ENCODE measurements at places on chromosomes 3 and 15.

DNA sequence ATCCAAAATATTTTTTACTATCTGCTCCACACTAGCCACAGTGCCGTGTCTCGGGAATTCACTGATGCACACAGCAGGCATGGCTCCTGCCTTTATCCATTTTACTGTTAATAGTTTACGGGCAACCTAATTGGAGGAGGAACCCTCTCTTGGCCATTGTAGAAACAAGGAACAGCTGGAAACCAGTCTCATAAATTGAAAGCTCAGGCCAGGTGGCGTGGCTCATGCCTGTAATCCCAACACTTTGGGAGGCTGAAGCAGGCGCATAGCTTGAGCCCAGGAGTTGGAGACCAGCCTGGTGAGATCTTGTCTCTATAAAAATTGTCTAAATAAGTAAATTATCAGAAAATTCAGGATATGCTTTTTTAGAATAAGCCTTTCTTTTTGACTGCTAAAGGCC, 39.0 kb downstream of the IL5RA start:
- no peak for DNase-seq

DNA sequence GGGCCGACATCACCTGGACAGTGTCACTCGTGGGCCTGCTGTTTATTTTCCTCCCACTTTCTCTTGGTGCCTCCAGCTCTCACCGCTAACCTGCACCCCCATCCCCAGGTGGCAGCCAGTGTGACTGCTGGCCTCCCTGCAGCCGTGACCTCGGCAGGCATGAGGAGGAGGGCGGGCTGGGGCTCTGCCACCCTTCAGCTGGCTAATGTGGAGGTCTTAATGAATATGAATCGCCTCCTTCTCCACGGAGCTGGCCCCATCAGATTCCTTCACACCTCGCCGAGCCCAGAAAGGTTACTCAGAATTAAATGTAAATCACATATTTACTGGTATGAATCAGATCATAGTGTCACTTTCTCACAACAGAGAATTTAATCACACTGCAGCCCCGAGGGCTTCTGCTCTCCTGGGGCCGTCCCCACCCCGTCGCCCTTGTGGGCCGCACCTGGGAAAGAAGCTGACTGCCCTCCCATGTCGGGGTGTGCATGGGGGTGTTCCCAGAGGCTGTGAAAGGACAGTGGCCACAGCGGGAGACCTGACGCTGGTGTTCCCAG, 171.1 kb upstream of the TLE3 start:
- no peak for DNase-seq

GRCh38 chr15:81256916-81257315, 60.2 kb downstream of the IL16 start:
- DNase-seq, result no peak

- no peak for DNase-seq
Observed at GRCh38 chr3:135809021-135809634, 156.4 kb upstream of the PPP2R3A start.

- DNase-seq, result no peak
Observed at GRCh38 chr15:70044168-70044567, 53.5 kb downstream of the TLE3 start.

GRCh38 chr15:52464478-52464877, 64.2 kb downstream of the MYO5A start:
- DNase-seq, result no peak

GRCh38 chr3:150975086-150975991, 2.8 kb upstream of the CLRN1 start:
- no peak for DNase-seq

DNA sequence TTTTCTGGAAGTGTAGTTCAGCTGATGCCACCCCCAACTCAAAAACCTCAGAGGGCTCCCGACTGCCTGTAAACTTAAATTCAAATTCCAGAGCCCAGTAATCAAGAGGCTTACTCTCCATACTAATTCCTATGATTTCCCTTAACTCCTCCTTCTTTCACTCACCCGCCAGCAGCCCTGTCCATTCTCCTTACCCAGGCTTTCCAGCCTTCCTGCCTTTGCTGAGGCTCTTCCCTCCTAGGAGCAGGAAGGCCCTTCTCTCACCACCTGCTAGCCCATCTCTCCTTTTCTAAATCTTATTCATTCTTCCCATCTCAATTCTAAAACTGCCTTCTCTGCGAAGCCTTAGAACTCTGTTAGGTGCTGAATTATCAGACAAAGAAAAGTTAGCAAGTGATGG, 30.4 kb downstream of the RORA start:
- no peak for DNase-seq

DNA sequence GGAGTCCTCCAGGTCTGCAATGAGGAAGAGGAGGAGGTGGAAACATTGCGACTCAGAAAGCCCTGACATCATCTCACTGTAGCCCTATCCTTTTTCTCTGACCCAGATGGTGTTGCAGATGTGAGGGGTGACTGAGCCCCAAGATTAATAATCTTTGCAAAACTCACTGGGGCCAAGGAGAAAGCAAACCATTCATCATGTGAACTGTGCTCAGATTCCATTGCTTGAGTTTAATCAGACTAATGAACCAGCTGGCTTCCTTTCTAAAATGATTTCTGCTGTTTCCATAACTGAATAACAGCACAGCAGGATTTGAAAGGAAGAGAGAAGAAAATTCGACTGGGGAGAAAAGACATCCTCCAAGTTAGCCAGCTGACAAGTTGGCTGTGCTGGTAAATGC, 13.4 kb upstream of the DGKG start:
- no peak for DNase-seq

GRCh38 chr3:106124818-106125217, 256.0 kb upstream of the CBLB start:
- no peak for DNase-seq

DNA sequence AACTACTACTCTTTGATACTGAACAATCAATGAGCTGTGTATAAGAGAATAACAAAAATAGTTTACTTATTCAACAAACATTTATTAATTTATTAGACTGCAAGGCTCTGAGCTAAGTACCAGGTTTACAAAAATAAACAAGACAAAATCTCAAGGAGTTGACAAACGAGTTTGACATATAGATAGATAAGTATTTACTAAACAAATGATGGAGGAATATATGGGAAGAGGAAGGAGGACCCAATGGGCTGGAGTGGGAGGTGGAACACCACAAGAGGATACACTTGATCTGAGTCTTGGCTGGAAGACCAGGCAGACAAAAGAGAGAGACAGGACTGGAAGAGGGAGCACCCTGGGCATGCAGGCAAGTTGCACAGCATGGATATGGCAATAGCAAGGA, 47.5 kb upstream of the FSIP1 start:
- DNase-seq, result no peak

GRCh38 chr15:83845230-83845629, 191.3 kb downstream of the ADAMTSL3 start:
- no peak for DNase-seq
